ENCODE measurements at places on chromosomes 6 and 20.

- no peak for DNase-seq
These were observed 14.2 kb upstream of the FAM8A1 start for GRCh38 chr6:17585766-17586490.

GRCh38 chr6:12051861-12052368 lies 39.8 kb downstream of the HIVEP1 start:
- DNase-seq: peak; percentile 61

DNA sequence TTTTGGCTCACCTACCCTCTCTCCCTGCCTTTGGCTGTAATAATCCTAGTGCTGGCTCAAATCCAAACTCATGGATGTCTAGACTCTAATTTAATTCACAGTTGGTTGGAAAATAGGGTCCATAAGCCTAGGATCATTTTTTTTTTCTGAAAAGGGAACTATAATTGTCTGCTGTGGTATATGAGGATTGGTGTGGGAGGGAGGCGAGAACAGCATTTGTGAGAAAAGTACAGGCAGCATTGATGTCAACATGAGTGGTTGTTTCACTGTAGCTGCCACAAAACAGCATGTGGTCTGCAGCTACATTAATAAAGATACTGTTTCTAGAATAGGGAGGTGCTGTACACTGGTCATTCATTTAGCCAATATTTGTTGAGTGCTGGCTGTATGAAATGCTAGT lies 18.6 kb upstream of the POLR1H start:
- no peak for DNase-seq

- DNase-seq: no peak
These were observed 44.7 kb upstream of the GRM4 start for GRCh38 chr6:34190504-34191122.

Measured in stimulated activated CD4-positive, alpha-beta T cell treated with anti-CD3 and anti-CD28 coated beads, Interleukin-15, amount 100 ng/mL, for 24 hours (primary cell).